ENCODE measurements at places on chromosomes 1 and 21. TPM values are rescaled to one million over a fixed set of nuclear protein-coding genes. Genes with fewer than 3 reads are reported as not detected.

The TTC4 gene
- total RNA-seq = 15.2 TPM

The AK2 gene
- 87.4 TPM for total RNA-seq

DNA sequence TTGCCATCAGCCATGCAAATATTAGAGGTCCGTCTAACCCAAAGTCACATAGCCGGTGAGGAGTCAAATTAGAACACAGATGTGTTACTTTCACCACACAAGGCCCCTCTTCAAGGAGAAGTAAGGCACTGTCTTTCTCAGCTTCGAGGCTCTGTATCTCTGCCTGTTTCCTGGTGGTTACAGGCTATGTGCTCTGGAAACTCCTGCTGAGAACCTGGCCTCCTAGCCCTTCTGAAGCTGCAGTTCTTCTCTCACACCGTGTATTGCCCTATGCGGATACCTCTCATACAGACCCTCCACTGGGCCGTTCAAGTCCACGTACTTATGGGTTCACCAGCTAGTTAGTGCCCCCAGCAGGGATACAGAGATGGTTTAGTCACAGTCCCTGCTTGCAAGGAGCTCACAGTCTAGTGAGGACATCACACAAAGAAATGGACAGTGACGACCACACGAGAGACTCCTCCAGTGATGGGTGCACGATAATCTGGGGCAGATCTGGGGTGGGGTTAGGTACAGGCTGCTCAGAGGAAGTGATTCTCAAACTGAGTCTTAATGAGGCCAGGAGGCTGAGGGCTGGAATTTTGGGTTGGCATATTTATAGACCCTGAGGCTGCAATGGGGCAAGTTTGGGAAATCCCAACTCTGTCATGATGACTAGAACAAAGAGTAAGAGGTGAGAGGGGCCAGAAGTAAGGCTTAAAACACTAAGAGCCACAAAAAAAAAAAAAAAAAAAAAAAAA lies 22.8 kb upstream of the ELOA start:
- no peak overlapping the region for H3K4me3 ChIP-seq
- H3K36me3 ChIP-seq = no peaks in the 10 kb centered on the region
- H3K4me1 ChIP-seq = no peaks in the 10 kb centered on the region
- no peaks in the 10 kb centered on the region for H3K27me3 ChIP-seq
- no peak for DNase-seq

DNA sequence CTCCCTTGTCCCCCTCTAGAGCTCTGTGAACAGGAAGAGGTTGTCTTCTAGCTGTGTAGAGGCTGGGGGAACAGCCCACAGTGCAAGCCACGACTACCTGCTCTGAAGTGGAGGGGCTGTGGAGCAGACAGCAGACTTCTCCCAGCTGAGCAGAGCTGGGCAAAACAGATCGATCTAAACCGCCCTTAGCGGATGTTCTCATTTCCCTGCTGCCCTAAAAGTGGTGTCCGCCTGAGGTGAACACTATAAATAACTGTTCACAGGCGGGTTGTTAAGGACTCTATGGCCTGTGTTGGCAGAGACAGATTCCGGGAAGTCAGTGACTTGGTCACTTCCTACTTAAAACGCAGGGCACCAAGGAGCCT lies 203.2 kb downstream of the RHOU start:
- H3K4me1 ChIP-seq = no peaks in the 10 kb centered on the region
- H3K27me3 ChIP-seq = no peaks in the 10 kb centered on the region

DNA sequence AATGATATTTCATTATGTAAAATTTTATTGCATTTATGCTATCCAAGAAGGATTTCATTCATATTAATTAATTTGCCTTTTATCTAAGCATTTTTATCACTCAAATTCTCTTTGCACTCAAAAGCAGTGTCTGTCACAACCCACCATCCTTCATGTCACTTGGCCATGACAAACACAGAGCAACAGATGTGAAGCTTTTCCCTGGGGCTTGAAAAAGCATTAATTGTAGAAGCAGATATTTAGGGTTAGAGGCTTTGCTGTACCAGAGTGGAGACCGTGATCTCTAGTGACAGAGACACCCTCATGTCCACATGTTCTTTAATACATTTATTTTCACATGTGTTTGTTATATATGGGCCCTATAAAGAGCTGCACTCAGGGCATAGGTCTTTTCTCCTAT lies 230.5 kb downstream of the SPATA17 start:
- H3K36me3 ChIP-seq = no peaks in the 10 kb centered on the region
- H3K4me3 ChIP-seq = no peak overlapping the region
- no peak for DNase-seq
- H3K27ac ChIP-seq = no peak overlapping the region

- no peaks in the 10 kb centered on the region for H3K27me3 ChIP-seq
- no peaks in the 10 kb centered on the region for H3K36me3 ChIP-seq
- no peak overlapping the region for H3K27ac ChIP-seq
- H3K4me1 ChIP-seq = no peaks in the 10 kb centered on the region
Measured at GRCh38 chr1:36963006-36963405, 71.3 kb downstream of the GRIK3 start.

DNA sequence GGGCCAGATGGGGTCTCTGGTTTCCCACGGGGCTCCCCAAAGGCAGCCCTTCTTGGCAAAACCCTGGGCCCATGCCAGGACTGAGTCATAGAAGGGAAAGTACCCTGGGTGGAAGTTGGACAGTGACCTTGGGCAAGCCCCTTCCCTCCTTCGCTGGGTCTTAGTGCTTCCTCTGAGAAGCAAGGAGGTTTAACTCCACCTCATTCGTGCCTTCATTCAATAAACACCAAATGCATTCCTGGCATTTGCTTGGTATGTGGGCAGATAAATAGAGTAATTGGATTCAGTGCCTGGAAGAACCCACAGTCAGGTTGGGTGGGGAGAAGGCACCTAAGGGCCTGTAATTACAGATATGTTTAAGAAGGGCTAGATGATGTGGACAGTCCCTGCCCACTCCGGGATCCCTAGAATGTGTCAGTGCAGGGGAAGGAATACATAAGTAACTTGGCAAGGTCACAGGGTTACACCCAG lies 36.3 kb upstream of the CITED4 start:
- H3K4me3 ChIP-seq = no peak overlapping the region
- DNase-seq = no peak
- peaks cover 2% of the 10 kb centered on the region for H3K4me1 ChIP-seq
- no peaks in the 10 kb centered on the region for H3K36me3 ChIP-seq
- no peak overlapping the region for H3K27ac ChIP-seq

GRCh38 chr1:243959998-243960397 lies 91.1 kb upstream of the ZBTB18 start:
- no peaks in the 10 kb centered on the region for H3K36me3 ChIP-seq
- H3K27ac ChIP-seq = no peak overlapping the region
- no peaks in the 10 kb centered on the region for H3K27me3 ChIP-seq
- no peak overlapping the region for H3K4me3 ChIP-seq
- no peaks in the 10 kb centered on the region for H3K4me1 ChIP-seq

DNA sequence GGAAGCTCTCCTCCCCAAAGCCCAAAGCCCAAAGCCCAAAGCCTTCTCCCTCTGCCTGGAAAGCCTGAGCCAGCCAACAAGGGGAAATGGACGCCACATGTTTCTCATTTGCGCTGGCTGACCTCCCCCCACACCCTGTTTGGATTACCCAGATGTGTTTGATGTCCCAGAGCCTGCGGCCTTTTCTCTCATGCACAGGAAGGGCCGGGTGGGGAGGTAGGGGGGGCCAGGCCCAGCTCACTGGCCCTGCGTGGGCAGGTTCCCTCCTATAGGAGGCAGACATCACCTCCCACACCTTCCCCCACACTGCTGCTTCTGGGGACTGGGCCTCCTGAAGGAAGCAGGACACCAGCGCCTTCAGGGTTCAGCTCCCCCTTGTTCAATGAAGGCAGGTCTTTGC lies 116.3 kb downstream of the NAV1 start:
- no peak overlapping the region for H3K4me3 ChIP-seq
- no peak overlapping the region for H3K27ac ChIP-seq
- no peaks in the 10 kb centered on the region for H3K4me1 ChIP-seq
- DNase-seq = no peak
- H3K27me3 ChIP-seq = no peaks in the 10 kb centered on the region

DNA sequence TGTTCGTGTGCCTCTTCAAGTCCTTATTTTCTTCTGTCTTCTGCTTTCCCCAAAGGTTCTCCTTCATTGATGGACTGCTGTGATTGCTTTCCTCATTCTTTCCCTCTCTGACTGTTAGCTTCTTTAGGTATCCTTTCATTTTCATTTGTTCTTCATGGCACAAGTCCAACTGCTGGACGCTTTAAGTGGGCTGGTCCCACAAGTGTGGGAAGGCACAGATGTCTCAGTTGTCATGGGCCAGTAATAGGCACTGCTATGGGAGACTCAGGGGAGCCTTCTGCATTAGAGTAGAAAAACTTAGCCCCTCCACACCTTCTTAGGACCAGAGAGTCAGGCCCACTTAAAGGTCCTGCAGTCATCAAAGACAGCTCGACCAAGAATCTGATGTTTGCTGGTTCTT lies 122.3 kb upstream of the C1orf105 start:
- no peaks in the 10 kb centered on the region for H3K36me3 ChIP-seq
- no peak overlapping the region for H3K4me3 ChIP-seq
- H3K4me1 ChIP-seq = no peaks in the 10 kb centered on the region
- no peak overlapping the region for H3K27ac ChIP-seq

GRCh38 chr1:181087400-181087901 lies 1.0 kb upstream of the IER5 start:
- no peaks in the 10 kb centered on the region for H3K27me3 ChIP-seq
- peaks cover 2% of the 10 kb centered on the region for H3K4me1 ChIP-seq
- DNase-seq = no peak
- H3K4me3 ChIP-seq = no peak overlapping the region
- no peak overlapping the region for H3K27ac ChIP-seq
- H3K36me3 ChIP-seq = no peaks in the 10 kb centered on the region

GRCh38 chr1:63675420-63675931 lies 82.3 kb downstream of the PGM1 start:
- no peak for DNase-seq
- H3K27me3 ChIP-seq = no peaks in the 10 kb centered on the region
- H3K4me1 ChIP-seq = no peaks in the 10 kb centered on the region
- H3K36me3 ChIP-seq = no peaks in the 10 kb centered on the region
- no peak overlapping the region for H3K4me3 ChIP-seq
- H3K27ac ChIP-seq = peak overlapping the region; percentile 18

GRCh38 chr1:28518745-28519341 lies 13.0 kb downstream of the RCC1 start:
- peak overlapping the region; percentile 38 for H3K4me3 ChIP-seq
- no peak for DNase-seq
- no peaks in the 10 kb centered on the region for H3K36me3 ChIP-seq
- no peaks in the 10 kb centered on the region for H3K27me3 ChIP-seq
- no peaks in the 10 kb centered on the region for H3K4me1 ChIP-seq
- H3K27ac ChIP-seq = no peak overlapping the region

- no peak overlapping the region for H3K4me3 ChIP-seq
- H3K4me1 ChIP-seq = no peaks in the 10 kb centered on the region
- no peak overlapping the region for H3K27ac ChIP-seq
- no peak for DNase-seq
- H3K27me3 ChIP-seq = no peaks in the 10 kb centered on the region
Measured at GRCh38 chr1:213094446-213094845, 43.4 kb downstream of the RPS6KC1 start.

- H3K4me1 ChIP-seq = no peaks in the 10 kb centered on the region
- no peak for DNase-seq
Measured at GRCh38 chr1:203112475-203112874, 15.1 kb upstream of the ADORA1 start.

All from aorta (tissue), 5 donors.